Stimulated activated CD4-positive, alpha-beta T cell treated with anti-CD3 and anti-CD28 coated beads, Interleukin-1b, Interleukin-23, amount 100 ng/mL, for 1 hour (primary cell): ENCODE measurements at places on chromosomes 2 and 18.

GRCh38 chr18:31920277-31920676, 22.7 kb downstream of the TRAPPC8 start:
- DNase-seq: no peak

DNA sequence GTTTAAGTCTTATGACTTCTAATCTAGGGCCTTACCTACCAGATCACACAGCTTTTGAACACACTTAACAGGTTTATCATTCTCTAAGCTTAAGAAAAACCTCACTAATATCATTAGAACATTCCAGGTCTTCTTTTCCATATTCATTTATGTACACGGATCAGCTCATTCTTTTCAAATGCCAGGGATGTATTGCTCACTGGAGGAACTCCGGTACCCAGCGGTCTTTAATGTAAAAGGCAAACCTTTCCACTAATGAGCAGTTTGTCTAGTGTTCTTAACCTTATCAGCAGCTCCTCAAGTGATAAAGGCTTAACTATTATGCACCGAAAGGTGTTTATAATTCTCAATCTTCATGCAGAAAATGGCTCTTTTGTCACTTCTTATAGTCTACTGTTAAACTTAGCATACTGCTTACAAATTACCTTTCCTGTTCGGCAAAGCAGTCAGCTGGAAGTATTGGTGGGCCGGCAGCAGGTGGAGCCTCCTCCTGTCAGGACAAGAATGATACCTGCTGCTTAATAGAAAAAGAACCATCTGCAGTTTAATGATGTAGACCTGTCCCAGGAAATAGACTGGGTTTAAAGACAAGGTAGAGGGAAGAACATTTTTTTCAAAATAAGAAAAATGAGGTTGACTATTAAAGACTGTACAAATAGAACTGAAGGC, 142.7 kb downstream of the FIGN start:
- no peak for DNase-seq

- no peak for DNase-seq
Measured at GRCh38 chr2:43950383-43951008, 45.3 kb downstream of the LRPPRC start.

GRCh38 chr2:51208521-51208920, 176.6 kb upstream of the NRXN1 start:
- no peak for DNase-seq

GRCh38 chr2:204325468-204325867, 219.8 kb upstream of the PARD3B start:
- DNase-seq: peak; percentile 8

DNA sequence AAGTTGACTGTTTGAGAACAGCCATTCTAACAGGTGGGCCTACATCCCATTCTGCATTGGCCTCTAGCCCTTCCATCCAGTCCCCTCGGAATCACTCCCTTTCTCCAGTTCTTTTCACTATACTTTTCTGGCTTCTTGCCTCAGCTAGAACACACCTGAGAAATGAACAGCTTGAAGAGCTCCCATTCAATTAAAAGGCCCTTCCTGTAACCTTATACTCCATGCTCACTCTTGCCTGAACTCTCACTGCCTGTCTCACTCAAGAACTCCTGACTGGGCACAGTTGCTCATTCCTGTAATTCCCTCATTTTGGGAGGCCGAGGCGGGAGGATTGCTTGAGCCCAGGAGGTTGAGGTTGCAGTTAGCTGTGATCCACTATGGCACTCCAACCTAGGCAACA, 23.6 kb downstream of the CHRNA1 start:
- no peak for DNase-seq

GRCh38 chr18:24219561-24220317, 80.9 kb downstream of the CABYR start:
- DNase-seq: no peak

DNA sequence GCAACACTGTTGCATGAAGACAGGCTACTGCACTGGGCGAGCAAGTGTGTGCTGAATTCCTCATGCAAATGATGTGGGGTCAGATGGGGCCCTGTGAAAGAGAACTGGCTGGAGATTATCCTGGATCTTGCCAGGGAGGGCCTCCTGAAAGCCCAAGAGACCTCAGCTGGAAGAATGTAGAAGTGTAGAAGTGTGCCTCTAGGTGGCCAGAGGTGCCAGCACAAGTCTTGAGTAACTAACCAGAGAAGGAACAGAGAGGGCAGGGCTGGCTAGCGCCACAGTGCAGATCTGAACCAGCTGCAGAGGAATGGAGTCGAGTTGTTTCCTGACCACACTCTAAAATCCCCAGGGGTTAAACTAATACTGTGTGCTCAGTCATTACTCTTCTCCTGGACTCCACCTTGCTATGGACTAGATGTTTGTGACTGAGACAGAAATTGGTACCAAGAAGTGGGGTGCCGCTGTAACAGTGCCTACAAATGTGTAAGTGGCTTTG, 399.3 kb downstream of the LRATD1 start:
- no peak for DNase-seq

DNA sequence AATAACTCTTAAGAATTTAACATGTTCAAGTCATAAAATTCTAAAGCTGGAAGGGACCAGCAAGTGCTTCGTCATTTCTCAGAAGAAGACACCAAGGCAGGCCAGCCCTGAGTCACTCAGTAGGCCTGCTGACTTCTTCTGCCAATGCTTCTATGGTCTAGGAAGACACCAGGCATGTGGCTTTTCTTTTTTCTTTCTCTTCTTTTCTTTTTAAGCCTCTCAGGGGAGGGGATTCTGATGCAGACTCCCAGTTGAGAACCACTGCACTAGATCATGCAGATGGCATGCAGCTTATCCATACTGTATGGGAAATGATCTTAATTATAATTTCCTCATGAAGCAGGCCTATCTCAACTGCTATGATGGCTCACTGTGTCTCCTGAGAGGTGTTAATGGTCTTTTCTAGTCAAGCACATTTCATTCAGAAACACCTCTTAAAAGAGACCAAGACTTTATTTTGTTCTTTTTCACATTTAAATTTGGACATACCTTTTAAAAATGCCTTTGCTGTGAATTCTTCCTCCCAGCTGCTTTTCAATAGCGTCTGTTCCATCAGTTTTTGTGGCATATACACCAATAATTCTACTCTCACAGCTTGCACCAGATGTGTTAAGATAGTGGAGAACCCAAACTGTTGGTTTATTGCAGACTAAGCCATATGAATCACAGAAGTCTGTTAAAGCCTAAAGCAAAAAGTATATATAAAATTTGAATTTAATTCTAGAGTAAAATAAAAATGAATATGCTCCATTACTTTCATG, 11.3 kb downstream of the KCTD18 start:
- DNase-seq: no peak

DNA sequence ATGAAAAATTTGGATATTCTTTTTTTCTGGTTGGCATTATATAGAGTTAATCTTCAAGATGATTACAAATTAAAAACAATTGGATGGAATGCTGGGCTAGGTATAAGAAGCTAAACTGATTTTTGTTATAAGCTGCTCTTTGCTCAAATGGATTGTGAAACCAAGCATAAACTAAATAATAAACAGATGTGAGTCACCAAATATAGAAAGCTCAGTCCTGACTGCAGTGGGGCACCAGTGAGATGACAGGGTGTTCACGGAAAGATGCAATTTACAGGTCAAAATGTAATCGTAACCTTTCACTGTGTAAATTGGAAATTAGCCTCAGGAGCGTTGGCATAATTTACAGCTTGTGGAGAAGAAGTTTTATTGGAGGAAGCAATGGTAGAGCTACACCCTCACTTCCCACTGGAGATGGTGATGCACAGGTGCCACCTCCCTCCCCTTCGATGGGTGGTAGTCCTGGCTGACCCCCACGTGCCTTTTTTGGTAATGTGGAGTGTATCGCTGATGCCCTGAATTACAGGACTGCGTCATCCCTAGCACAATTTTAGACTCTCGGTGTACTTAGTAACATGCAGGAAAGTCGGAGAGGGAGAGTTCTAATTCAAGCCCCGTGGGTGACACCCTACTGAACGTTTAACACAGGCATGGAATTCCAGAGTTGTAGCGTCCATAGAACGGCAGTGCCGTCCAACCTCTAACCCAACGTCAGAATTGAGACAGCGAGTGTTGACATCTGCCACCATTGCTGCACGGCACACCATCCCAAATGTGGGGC, 73.9 kb upstream of the NFATC1 start:
- DNase-seq: no peak

GRCh38 chr2:56624181-56624580, 440.4 kb downstream of the CCDC85A start:
- DNase-seq: no peak

GRCh38 chr18:56089612-56090258, 501.7 kb upstream of the TCF4 start:
- DNase-seq: no peak

- no peak for DNase-seq
Measured at GRCh38 chr2:223800908-223801307, 36.5 kb downstream of the AP1S3 start.

GRCh38 chr2:160345071-160345764, 145.1 kb upstream of the ITGB6 start:
- DNase-seq: no peak

GRCh38 chr2:174051741-174052583, 86.8 kb upstream of the SP3 start:
- no peak for DNase-seq

DNA sequence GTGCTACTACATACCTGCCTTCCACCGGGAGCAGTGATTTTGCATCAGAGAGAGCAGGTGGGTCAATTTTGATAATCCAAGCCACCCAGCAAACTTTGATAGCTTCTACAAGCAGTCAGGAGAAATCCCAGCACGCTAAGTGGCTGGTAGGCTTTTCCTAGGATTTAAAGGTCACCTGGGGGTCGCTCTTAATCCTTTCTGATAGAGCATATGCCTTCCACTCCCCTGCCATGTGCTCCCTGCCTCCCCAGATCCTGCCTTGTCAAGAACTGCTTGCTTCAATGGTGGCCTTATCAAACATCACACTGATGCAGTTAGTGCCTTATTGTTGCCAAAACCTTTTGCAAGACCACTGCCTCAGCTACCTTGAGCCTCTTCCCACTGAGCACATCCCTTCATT, 462.3 kb upstream of the MEX3C start:
- no peak for DNase-seq
